Stomach (tissue), 19 donors: ENCODE measurements at places on chromosomes 3 and 15. TPM values are rescaled to one million over a fixed set of nuclear protein-coding genes. Genes with fewer than 3 reads are reported as not detected.

CD200 gene
- 5.8 TPM for total RNA-seq

GRCh38 chr15:29259233-29259632 lies 10.4 kb downstream of the NSMCE3 start:
- DNase-seq, result no peak

GRCh38 chr15:71115567-71116351 lies 488 bp downstream of the THSD4 start:
- DNase-seq, result peak; percentile 77

DNA sequence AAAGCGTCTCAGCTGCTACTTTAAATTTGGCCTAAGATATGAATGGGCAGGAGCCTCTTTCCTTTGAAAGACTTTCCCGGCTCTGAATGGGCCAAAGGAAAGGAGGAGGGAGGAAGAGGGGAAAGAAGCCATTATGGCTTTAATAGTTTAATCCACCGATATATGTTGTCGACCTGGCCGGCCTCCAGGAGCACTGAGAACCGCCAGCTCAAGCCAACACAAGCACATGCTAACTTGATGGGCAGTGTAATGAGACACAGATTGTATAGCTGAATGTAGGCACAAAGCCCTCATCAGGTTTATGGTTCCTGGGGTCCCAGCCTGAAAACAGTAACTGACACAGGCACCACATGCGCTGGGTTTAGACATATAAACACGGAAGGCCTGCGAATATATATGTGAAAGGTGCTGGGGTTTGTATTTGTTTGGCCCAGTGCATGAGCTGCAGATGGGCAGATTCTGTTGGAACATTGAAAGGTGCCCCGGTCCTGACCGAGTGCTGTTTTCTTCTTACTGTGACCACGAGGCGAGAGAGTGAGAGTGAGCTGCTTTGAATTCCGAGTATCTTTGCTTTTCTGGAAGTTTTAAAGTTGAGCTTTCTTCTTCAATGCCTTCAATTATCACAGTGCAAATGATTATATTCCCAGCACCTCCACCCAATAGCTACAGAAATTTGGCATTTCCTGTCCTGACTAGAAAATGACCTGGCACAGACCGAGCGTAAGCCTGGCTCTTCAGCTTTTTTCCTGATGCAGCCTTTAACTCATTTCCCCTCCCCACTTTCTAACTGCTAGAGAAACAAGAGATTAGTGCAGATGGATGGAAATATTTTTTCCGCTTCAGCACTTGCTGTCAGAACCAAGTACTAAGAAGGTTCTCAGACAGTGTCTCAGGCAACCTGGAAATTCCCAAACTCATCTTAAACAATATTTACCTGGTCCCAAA lies 267.3 kb downstream of the RORA start:
- DNase-seq, result no peak

VWA5B2 gene
- 100.0 TPM for total RNA-seq

DNA sequence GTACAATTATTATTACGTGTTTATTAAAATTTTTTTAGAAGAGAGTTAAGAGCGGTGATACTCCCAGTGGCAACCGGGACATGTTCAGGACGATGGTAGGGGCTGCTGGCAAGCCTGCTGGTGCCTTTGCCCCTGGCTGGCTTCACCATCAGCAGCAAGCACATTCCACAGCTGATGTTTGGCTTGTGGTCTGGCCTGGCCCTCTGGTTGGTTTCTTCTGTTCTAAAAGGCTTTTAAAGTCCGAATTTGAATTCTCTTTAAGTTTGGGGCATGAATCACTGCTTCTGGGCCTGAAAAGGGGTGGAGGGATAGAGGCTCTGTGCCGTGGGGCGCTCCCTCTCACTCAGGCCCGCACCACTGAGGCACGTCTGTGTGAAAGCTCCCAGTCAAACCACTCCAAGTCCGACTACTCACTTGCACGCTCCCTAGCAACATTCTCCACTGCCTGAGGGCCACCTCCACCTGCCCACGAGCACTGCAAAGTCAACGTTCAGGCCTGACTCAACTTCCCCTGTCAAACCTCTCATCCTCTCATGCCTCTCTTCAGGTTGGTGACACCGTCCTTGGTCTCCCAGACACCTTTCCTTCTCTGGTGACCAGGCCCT lies 10.1 kb downstream of the ITGA11 start:
- DNase-seq, result no peak

PLA2G4D gene
- 1.2 TPM for total RNA-seq

DNA sequence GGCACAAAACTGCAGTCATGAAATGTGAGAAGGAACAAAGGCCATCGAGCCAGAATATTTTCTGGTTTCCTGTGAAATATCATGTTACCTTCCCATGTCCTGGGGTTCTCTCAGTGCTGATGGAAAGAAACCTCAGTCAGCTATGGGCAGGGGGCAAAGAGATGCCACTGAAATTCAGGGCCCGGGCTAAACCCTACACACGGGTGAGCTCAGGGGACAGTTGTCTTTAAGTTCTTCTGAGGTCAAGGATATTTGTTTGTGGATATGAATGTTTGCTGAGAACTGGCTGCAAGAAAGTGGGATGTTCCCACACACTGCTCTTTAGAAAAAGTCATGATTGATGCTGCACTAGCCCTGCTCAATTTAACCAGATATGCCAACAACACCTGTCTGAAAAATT lies 187.2 kb downstream of the MEX3B start:
- no peak for DNase-seq

GRCh38 chr3:120524171-120524923 lies 71.8 kb upstream of the NDUFB4 start:
- DNase-seq, result no peak

DNA sequence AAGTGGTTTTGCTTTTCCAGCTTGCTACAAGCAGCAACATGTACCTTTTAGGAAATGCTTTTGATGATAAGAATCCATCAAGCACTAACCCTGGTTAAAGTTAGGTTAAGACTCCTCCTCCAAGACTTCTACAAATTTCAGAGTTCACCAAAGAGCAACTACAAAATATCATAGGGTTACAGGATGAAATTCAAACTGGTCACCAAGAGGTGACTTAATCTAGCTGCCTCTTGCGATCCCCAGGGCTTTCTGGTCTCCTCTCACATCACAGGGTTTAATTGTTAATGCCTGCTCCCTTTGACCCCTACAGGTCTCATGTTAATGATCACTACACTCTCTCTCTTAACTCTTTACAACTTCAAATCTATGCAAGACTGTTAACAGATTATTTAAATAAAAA lies 66.5 kb downstream of the DPH6 start:
- DNase-seq, result no peak

FBLN2 gene
- 17.1 TPM for total RNA-seq

TRIM42 gene
- total RNA-seq, result not detected

- DNase-seq, result no peak
Observed at GRCh38 chr3:48064292-48064829, 48.1 kb upstream of the MAP4 start.

GRCh38 chr15:72585476-72586058 lies 68.9 kb upstream of the GOLGA6B start:
- DNase-seq, result no peak

DNA sequence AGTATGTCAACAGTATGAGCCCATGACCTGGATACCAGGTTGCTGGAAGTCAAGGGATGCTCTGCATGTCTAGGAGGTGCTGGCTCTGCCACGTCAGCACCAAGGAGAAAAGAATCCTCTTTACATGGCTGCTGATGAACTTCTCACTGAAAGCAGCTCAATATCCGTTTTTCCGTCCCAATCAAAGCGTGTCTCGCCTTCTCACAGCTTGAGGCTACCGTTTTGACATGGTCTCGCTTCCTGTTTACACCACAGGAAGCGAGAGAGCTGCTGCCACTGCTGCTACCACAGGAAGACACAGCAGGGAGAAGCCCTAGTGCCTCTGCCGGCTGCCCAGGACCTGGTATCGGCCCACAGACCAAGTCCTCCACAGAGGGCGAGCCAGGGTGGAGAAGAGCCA lies 27.3 kb downstream of the STARD5 start:
- DNase-seq, result peak; percentile 81

CCR9 gene
- total RNA-seq, result 1.1 TPM

ZNF385D gene
- total RNA-seq, result not detected

- DNase-seq, result no peak
Observed at GRCh38 chr3:115090712-115091111, 56.4 kb downstream of the ZBTB20 start.

GRCh38 chr15:80749589-80749988 lies 29.6 kb upstream of the CEMIP start:
- no peak for DNase-seq

DNA sequence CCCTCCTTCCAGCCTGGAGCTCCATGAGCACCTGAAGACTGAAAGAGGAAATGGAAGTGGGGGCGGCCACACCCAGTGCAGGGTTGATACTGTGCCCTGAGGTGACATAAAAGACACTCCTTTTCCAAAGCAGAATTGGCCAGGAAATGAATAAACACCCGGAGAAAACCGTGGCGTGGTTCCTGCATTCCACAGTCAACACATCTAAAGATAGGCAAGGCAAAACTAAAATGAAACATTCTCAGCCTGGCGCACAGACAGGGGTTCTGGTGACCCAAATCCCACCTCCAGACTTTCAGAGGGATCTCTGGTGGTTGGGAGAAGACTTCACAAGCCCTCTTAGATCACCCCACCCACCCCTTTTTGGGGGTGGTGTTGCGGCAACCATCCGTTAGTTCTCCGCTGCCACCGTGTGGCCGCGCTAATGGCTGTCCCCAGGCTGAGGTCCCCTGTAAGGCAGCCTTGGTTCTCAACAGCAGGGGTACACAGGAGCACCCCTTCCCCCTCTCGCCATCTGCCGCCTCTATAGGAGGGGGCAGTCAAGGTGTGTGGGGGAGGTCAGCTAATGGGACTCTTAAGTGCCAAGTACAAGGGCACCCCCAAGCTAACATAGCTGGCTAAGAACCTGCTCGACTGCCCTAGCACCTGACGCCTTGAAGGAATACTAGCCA lies 2.5 kb upstream of the MST1R start:
- DNase-seq, result peak; percentile 87

GRCh38 chr3:109122690-109123089 lies 4.8 kb upstream of the MORC1 start:
- DNase-seq, result no peak

DNA sequence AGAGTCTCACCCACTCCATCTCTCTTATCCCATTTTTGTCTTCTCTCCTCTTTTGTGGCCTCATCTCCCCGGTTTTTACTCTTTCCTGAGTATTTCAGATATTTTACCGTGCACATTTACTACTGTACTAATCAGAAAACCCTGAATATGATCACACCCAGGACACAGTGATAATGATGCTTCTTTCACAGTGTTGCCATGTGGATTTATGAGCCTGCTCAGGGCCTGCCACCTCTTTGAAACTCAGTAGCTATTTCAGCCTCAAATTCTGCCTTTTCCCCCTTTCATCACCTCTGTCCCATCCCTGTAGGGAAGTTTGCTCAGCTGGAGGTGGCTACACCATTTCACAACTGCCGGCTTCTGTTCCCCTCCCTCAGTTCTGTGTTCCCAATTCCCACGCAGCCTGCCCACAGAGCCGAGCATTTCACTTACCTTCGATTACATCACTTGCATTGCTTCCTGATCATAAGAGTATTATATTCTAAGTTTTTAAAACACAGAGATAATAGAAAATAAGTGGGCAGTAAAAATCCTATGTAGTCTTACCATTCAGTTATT lies 33.2 kb downstream of the ARNT2 start:
- no peak for DNase-seq

GRCh38 chr15:76951220-76951619 lies 19.7 kb downstream of the RCN2 start:
- no peak for DNase-seq

DNA sequence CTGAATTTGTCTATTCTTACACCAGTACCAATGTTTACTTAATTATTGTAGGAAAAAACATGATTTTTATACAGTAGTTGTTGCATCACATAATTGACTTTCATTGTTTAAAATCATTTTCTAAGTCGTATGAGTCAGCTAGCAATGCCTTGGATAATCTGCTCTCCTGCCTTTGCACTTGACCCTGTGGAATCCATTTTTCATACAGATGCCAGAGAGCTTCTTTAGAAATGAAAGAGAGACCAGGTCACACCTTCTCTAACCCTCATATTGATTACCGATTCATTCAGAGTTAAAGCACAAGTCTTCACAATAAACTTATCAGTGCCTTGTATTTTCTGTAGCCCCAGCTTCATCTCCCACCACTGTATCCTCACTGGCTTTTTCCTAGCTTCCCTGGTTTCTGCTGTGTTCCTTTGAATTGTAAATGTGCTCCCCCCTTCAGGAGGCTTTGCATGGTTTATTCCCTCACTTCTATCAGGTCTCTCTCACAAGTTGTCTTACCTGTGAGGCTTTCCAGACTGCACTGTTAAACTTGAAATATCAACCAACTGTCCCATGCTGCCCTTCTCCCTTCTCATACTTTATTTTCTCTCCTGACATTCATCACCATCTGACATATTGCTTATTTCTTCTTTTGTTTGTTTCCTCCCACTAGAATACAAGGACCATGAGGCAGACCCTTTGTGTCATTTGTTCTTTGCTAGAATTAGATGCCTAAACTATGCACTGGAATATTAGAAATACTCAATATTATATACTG lies 662.0 kb upstream of the GBE1 start:
- no peak for DNase-seq

GRCh38 chr3:95926904-95927501 lies 887.4 kb upstream of the EPHA6 start:
- no peak for DNase-seq

GRCh38 chr3:169334991-169335390 lies 328.5 kb downstream of the MECOM start:
- peak; percentile 55 for DNase-seq

CHRFAM7A gene
- total RNA-seq, result not detected

DNA sequence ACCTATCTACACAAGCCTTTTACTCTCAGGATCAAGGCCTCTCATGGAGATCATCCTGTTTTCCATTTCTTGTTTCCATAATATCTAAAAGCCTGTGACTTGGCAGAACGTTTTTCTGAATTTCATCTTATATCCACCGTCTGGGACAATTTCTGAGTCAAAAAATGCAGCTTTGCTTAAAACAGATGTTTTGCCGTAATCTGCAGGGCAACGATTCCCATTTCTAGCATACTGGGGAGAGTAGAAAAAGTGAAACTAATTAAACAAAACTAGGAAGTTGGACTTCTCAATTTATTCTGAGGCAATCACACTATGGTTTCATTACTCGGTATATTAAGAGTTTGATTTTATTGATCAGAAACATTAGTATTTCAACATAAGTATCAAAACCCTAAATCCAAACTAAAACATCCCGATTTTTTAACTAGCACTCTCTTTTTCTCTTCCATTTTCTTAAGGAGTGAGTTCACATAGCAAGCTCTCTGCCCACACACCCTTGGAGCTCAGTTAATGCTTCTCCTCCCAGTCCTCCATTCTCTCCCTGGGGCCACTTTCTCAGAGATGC lies 33.6 kb downstream of the SPATA12 start:
- peak; percentile 28 for DNase-seq

- DNase-seq, result no peak
Observed at GRCh38 chr3:2360815-2361214, 262.1 kb downstream of the CNTN4 start.

FOXB1 gene
- total RNA-seq, result not detected
